ENCODE measurements at places on chromosomes 6 and 20.

GRCh38 chr6:109720311-109720710 lies 29.2 kb downstream of the FIG4 start:
- no peak for DNase-seq

DNA sequence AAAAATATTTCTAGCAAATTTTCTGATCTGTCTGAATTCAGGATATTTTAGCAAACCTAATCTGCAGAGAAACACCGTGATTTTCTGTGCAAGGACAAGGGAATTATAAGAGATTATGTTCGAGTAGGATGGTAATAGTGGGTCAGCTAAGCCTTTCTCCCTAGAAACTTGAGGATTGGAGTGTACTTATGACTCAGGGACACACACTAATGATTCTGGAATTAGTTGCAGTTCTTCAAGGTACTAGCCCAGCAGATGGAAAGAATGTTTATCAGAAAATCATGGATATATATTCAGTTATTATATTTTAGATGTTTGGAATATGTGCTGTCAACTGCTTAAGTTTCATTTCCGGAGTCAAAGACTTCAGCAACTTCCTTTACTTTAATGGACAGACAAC lies 177.1 kb upstream of the MAP3K7 start:
- DNase-seq, result no peak

- no peak for DNase-seq
Observed at GRCh38 chr6:17103715-17104114, 1.9 kb downstream of the STMND1 start.

DNA sequence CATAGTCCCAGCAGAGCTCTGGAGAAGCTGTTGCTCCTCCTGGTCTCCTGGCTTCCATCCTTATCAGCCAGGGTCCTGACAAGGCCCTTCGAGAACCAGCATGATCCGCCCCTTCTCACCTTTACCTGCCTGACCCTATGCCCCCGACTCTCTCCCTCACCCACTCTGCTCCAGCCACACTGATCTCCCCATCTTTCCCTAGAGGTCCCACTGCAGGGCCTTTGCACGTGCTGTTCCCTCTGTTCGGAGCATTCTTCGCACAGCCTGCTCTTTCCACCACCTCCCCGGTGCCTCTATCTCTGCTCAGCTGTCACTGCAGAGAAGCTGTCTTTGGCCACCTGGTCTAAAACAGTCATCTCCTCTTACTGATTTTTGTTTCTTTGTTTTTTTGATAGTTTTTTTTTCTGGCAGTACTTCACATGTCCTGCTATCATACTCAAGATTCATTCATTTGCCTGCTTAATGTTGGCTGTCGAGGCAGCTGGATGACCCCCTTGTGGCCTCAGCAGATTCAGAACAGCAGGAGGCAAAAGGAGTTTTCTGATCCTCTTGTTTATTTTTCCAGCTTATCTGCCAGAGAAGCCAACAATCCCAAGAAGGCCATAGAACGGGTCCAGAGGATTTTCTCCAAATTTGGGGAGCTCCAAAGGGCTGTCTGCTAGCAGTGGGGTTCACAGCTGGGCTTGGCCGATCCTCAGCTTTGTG lies 1.6 kb upstream of the PTGIS start:
- DNase-seq, result no peak

DNA sequence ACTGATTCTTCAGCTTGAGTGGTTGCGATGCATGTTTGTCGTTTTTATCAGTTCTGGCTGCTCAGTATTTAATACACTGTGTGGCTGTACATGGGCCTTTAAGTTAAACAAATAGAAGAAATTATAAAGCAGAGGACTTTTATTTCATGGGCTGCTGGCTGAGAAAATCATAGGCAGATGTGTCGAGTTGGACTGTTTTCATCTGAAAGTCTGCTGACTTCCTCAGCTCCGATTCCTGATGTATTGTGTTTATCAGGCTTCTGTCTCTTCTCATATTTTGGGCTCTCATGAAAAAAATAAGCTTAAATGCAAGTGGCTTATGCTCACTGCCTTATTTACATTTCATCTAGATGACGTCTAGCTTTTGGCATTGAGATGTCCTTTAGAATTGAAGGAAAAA lies 129.5 kb upstream of the GGTLC1 start:
- no peak for DNase-seq

- no peak for DNase-seq
Observed at GRCh38 chr6:132527791-132528190, 10.3 kb upstream of the TAAR9 start.

- no peak for DNase-seq
Observed at GRCh38 chr6:42025066-42025844, 25.1 kb upstream of the TAF8 start.

DNA sequence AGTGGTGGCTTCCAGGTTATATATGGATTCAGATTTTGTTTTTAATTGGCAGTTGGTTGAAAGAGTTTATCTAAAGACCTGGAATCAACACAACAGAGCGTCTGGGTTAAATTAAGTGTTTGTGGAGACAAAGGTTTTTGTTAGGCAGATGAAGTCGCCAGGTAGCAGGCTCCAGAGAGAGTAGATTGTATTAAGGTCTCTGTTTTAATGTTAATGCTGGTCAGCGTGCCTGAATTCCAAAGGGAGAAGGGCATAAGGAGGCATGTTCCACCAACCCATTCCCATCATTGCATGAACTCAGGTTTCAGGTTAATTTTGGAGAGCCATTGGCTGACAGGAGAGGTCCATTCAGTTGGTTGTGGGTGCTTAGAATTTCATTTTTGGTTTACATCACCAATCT lies 744.1 kb upstream of the GJE1 start:
- DNase-seq, result no peak

- DNase-seq, result no peak
Observed at GRCh38 chr20:38885357-38885756, 40.9 kb upstream of the FAM83D start.

GRCh38 chr6:25833136-25833535 lies 1.3 kb upstream of the SLC17A1 start:
- DNase-seq, result no peak

- DNase-seq, result no peak
Observed at GRCh38 chr6:138782243-138782642, 8.7 kb downstream of the CCDC28A start.

DNA sequence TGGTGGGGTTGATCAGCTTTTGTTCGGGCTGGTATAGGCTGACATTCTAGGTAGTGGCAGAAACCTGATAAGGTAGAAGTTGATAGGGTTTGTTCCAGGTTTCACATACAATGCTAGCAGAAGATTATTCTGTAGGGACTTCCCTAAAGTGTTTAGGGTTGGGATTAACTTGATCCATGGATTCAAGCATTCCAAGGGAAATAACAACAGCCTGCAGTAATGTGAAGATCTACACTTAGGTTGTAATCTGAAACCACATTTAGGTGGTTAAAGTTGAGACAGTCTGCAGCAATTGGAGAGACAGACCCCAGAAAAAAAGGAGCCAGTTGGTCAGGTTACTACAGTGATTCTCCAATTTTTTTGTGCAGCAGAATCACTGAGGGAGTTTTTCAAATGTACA lies 56.1 kb downstream of the GJA1 start:
- DNase-seq, result no peak

GRCh38 chr20:64053841-64054661 lies 4.6 kb upstream of the SOX18 start:
- DNase-seq, result no peak

GRCh38 chr6:46605091-46605797 lies 47.4 kb downstream of the CYP39A1 start:
- DNase-seq, result no peak

- peak; percentile 63 for DNase-seq
Observed at GRCh38 chr6:156953479-156954146, 176.4 kb downstream of the ARID1B start.

DNA sequence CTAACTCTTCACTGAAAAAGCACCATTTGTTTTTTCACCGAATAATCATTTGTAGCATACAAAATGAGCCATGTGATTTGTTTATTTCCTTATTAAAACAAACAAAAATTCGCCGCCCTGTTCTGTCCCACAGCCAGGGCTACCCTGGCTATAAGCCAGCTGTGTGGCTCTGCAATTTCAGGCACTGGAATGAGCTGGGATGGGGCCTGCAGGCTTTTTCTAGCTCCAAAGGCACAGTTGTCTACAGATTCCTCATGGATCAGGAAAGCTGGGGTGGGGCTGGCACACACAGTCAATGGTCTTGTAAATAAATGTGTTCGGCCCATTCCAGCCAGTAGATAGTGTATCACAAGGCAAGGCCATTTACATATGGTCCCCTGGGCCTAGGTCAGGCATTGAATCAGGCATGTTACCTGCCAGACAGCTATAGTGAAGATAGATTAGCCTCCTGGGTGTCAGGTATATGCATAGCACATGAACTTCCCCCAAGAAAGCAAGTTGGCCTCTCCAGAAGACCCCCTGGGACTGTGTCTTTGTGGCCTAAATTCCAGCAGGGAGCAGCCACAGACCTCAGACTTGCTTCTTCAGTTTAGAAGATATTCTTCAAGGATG lies 608.9 kb downstream of the MAFB start:
- DNase-seq, result no peak

DNA sequence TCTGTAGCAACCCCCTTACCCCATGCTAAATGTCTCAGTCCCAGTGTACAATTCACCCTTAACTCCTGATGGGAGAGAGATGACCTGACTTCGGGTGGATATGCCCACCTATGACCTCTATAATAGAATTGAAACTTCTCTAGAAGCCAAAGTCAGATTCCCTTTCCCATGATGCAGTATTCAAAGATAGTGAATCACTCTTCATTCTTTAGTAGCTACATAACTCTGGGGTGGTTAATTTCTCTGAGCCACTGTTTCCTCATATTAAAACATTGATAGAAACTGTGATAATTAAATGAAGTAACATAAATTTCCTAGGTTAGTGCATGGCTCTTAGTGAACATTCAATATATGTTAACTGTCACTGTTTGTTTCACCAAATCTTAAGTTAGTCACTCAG lies 500.4 kb downstream of the COL12A1 start:
- no peak for DNase-seq

DNA sequence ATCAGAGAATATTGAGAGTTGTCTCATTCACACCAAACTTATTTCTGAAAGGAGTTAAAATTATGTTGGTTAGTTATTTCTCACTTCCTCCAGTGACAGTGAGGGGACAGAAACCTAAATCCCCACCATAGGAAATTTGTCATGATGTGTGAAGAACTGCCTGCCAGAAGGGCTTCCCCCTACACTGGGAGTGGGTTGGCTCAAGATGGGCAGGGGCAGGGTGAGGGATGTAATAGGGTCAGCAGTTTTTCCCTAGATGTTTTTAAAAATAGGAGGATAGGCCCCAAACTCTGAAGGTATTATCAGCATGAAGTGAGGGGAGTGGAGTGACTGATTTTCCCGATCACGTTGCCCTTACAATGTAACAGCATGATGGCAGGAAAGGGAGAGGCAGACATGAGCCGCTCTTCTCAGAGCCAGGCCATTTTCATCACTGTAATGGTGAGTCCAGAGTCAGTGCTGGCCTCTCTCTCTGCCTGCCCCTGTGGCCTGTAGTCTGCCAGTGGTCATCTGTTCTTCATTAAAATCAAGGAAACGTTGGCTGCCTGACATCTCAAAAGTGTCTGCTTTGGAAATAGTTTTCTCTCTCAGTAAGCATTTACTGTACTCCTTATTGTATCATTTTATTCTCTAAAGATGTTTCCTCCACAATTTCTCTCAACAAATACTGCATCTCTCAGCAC lies 59.8 kb upstream of the SYNJ2 start:
- no peak for DNase-seq

DNA sequence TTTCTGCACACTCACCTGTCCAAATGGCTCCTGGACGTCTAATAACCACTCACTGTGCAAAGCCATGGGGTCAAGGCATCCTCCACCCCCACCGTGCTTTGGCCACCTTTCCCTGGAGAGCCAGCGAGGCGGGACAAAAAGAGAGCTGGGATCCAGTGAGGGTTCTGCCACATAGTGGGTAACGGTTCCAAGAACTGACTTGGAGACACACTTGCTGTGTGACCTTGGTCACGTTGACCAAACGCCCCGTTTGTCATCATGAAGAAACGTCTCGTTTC lies 287.2 kb downstream of the TFAP2C start:
- no peak for DNase-seq

GRCh38 chr6:2786269-2786668 lies 21.1 kb downstream of the WRNIP1 start:
- DNase-seq, result no peak

GRCh38 chr20:24507182-24507853 lies 37.9 kb downstream of the SYNDIG1 start:
- DNase-seq, result no peak

DNA sequence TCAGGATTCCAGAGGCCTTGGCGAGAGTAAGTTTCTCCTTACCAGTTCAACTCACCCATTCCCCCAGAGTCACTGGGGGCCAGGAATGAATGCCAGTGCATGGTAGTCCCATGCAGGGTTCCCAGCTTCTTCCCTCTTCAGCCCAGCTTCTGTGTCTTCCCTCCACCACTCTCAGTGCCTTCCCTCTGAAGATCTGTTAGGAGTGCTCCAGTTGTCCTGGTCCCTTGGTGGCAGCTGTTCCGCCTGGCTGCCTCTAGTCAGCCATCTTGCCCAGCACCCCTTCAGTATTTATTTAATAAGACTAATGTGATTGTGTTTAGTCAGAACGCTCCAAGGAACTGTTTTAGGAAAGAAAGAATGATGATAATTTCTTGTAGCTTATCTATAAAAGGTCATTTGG lies 23.1 kb downstream of the FIG4 start:
- no peak for DNase-seq

DNA sequence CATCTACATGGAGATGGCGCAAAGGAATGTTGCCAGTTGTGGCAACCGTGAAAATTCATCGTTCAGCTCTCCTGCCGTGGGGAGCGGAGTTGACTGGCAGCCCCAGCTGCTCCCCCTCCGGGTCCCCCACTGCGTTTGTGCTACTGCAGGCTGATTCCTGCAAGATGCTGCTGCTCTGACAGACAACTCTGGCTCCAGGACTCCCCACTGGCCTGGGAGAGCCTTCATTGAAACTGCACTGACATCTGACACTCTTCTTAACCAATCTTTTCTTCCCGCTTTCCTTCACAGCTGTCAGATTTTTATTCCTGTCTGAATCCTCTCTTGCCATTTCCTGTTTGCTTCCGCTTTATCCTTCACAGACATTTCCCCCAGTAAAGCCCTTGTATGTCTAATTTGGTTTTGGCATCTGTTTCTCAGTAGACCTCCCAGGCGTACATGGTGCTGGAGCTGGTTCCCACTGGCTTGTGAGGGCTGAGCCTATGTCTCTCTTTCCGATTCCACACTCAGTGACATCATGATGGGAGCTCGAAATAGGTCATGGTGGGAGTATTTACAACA lies 9.5 kb upstream of the ATRN start:
- no peak for DNase-seq

- DNase-seq, result no peak
Observed at GRCh38 chr20:62618611-62619529, 23.4 kb upstream of the SLCO4A1 start.

GRCh38 chr20:59253779-59254319 lies 46.6 kb upstream of the EDN3 start:
- no peak for DNase-seq
